Stimulated activated CD8-positive, alpha-beta memory T cell treated with anti-CD3 and anti-CD28 coated beads, Interleukin-7, amount 100 ng/mL, for 1 hour (primary cell): ENCODE measurements at places on chromosomes 4 and X.

DNA sequence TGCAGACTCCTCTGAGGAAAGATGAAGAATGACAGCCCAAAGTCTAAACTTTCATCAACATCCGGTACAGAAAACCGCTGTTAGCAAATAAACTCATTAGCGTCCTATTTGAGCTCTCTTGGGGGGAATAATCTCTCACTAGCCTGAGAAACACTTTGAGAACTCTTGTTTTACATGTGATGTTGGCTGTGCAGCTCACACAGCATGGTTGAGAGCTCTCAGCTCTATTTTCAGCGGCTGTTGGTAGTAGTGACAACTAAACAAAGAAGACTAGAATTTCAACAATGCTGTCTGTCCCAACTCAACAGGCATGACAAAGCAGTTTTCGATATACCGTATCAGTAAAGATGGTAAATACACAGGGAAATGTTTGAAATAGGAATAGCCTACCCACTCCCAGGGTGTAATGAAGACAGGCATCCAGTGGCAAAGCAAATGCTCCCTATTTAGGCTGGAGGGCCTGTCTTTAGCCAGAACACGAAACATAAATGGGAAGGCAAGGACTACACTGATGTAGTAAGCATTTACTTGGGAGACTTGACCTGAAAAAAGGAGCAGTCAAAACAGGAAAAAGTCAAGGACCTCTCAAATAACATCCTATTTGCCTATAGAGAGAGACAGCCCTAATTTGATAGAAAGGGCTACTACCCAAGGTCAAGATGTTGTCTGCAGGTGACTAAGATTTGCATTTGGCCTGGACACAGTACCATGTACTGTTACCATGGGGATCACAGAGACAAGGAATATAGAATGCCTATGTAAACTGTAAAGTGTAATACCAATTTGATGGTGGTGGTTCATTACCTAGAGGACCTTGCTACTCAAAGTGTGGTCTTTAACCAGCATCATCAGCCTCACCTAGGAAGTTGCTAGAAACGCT, 60.4 kb downstream of the PPEF2 start:
- no peak for DNase-seq

GRCh38 chrX:105618393-105619101, 203.8 kb upstream of the NRK start:
- DNase-seq, result no peak

DNA sequence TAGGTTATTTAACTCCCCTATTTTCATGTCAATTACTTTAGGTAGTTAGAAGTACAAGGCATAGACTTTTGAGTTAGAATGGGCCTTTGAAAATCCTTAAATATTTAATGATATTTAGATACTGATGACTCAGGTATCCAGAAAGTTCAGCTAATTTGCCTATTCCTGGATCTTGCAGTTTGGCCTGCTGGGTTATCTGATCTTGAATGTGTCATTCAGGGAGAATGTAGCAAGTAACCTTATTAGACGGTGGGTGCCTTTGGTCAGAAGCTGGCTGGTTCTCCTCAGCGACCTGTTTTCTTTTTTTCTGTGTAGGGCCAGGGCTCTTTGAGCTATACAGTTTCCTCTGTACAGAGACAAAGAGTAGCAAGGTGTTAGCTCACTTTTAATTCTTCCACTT, 42.0 kb downstream of the MTM1 start:
- DNase-seq, result no peak

- no peak for DNase-seq
Observed at GRCh38 chr4:24793219-24794005, 2.0 kb upstream of the SOD3 start.

DNA sequence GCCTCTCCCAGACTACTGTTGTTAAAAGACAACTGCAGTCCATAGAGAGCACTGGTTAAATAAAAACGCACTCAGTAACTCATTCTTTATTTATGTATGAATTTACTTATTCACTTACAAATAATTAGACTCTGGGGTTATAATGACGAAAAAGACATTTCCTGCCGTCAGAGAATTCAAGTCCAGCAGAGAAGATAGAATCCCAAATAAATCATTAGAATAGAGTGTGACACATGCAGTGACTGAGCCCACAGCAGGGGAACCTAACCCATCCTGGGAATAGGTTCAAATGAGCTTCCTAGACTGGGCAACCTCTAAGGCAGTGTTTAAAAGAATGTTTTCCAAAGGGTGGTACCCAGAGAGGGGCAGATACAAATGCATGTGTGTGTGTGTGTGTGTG, 53.9 kb downstream of the FGFBP1 start:
- no peak for DNase-seq

GRCh38 chrX:29813174-29813573, 402.2 kb upstream of the MAGEB2 start:
- DNase-seq, result no peak

- DNase-seq, result no peak
Observed at GRCh38 chr4:41799126-41799525, 50.6 kb upstream of the PHOX2B start.

- DNase-seq, result no peak
Observed at GRCh38 chr4:40227284-40227683, 30.5 kb downstream of the RHOH start.
